ENCODE measurements at places on chromosomes 2 and 18. TPM values are rescaled to one million over a fixed set of nuclear protein-coding genes. Genes with fewer than 3 reads are reported as not detected.
A peak's percentile ranks its signal among the peaks of the same experiment; 100 is the strongest.

- DNase-seq = no peak
Measured at GRCh38 chr2:102772659-102773058, 10.8 kb downstream of the TMEM182 start.

DNA sequence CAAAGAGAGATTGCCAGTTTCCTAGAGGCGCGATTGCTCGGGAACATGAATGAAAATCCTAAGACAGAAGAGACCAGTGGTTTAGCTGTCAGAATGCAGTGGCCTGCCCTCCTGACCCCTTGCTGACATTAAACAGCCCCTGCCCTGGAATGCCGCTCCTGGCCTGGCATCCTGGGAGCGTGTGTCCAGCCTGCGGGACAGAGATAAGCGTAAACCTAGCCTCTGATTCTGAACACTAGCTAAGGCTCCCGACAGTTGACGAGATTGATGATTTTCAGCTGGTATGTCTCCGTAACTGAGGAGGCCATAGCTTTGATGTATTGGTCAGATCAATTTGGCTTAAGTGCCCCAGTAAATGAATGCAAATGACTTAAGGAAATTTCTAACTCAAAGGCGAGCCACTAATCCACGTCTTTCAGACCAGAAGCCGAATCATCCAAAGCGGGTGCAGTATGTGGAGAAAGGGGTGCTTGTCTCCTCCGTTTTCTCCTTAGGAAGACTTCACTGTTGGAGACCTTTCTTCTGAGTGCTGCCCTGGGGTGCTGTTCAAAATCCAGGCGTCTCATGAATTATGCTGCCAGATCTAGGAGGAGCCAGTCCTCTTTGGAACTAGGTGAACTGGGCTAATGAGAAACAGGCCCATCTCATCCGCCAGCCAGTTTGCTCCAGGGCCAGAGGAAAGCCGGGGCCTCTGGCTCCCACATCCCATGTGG, 142.5 kb upstream of the L3MBTL4 start:
- DNase-seq = no peak

GRCh38 chr2:11729362-11730212, 16.8 kb upstream of the LPIN1 start:
- DNase-seq = no peak

GRCh38 chr18:54622084-54622483, 31.0 kb downstream of the DYNAP start:
- DNase-seq = no peak

- no peak for DNase-seq
Measured at GRCh38 chr2:141748616-141749015, 382.2 kb downstream of the LRP1B start.

TTLL4 gene
- polyA plus RNA-seq = 26.8 TPM

PKP4 gene
- polyA plus RNA-seq = 26.7 TPM

DNA sequence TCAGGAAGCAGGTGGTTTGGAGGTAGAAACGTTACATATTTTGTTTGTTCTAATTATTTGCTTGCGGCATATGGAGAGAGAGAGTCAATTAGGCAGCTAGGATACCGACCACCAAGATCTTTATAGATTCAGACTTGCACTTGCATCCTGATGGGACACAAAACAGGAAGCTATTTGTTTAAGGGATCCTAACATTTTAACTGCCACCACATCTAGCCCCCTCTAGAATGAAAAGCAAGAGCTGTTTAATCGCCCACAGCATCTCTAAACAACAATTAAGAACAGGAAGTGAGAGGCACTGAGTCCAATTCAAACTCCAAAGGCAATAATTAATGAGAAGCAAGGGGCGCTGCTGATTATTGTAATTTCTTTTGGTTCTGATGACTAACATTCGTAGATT, 182.0 kb upstream of the LINC00305 start:
- no peak for DNase-seq

DNA sequence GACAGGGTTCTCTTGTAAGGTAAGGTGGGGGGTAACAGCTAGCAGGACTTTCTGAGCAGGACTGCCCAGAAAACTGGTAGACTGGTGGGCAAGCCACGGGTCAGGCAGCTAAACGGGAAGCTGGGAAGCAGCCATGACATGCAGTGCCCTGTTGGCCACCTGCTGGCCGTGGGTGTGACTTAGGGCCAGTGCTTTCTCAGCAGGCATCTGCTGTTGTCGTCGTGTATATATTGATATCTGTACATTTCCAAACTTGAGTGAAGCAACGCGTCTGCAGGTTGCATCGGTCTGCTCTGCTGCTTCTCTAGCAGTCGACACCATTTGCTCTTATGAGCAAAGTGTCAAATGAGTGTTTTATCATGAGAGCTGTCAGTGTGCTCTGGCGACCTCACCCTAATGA, 31.0 kb downstream of the COA5 start:
- no peak for DNase-seq

GRCh38 chr2:37688771-37689468, 17.5 kb upstream of the CDC42EP3 start:
- DNase-seq = no peak

GRCh38 chr2:38152035-38152434, 76.1 kb upstream of the CYP1B1 start:
- DNase-seq = no peak

DNA sequence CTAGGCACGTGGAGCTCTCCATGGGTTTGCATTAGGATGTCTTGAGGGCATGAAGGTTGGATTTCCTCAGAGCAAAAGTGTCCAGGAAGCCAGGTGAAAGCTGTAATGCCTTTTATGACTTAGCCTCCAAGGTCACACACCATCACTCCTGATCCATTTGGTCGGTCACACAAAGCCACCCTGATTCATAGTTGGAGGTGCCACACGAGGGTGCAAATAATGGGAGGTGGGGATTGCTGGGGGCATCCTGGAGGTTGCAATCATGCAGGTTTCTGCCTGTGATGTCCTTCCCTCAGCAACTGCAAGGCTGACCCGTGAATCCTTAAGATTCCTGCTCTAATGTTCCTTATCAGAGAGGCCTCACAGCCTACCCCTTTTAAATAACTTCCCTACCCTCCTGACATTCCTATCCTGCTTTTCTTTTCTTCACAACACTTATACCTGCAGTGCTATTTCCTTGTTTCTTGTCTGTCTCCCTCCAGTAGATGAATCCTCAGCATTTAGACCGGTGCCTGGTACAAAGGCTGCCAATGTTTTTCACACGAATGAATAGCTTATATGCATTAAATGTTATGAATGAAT, 97.1 kb downstream of the LIPG start:
- no peak for DNase-seq

DNA sequence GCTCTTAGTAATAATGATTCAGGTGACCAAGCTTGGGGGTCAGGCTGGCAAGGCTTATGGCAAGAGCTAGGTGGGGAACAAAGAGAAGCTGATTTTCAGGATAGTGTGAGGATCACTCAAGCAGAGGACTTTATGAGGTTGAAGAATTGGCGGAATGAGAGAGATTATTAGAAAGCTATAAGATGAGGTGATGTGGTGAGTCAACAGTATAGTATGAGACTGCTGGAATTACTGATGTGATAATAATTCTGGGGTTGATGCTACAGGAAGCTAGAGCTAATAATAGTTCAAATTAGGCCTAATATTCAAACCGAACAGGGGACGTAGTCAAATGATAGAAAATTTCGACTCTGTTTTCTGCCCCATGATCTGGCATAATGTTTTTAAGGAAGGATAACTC, 2115.3 kb upstream of the PIK3C3 start:
- no peak for DNase-seq

DNA sequence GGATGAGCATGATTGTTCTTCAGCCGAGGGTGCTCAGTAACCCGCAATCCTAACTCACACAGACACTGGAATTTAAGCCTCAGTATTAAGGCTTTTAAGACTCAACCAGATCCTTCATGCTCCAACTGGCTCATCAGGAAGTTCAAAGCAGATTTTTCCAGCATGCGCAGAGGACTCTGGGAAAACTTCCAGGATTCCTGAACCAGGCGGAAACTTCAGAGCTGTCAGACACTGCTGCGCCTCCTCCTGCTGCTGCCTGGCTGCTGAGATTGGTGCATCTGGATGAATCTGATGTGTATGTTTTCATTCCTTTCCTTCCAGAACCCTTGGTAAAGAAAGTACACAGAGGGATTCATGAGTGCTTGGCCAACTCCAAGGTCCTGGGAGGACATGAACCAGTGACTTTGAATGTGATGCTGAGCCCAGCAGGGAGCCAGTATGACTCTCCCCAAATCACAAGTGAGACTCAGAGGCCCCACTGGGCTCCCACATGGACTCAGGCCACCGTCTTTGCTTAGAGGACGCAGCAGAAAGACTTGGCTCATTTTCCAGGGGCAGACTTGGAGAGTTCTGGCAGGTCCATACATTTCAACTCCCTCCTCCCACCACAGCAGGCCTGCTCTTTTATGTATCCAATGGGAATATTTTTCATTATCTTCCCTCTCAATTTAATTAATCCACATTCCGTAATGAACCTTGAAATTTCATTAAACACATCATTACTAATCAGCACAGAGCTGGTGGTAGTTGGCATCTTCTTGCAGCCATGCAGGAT, 143.5 kb upstream of the HDAC4 start:
- peak; percentile 83 for DNase-seq

Data from hindlimb muscle (tissue), 1 donor.